ENCODE measurements at places on chromosomes 7 and 10.

DNA sequence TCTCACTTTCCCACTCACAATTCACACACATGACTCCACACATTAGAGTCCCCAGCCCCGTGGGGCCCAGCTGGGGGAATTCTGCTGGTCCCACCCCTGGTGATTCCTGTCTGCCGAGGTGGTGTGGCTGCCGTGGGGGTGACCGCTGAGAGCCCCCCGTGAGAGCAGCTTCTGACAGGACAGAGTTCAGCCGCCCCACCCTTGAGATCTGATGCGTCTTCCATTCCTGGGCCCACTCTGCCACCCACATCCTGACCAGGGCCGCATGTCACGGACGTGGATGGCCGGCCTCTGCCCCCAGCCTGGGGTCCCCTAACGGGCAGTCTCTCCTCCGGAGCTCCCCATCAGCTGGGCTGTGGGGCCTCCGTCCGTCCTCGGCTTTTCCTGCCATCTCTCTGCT, 240.1 kb upstream of the PITRM1 start:
- DNase-seq, result no peak

- peak; percentile 16 for DNase-seq
Measured at GRCh38 chr10:6089334-6090219, 743 bp downstream of the RBM17 start.

DNA sequence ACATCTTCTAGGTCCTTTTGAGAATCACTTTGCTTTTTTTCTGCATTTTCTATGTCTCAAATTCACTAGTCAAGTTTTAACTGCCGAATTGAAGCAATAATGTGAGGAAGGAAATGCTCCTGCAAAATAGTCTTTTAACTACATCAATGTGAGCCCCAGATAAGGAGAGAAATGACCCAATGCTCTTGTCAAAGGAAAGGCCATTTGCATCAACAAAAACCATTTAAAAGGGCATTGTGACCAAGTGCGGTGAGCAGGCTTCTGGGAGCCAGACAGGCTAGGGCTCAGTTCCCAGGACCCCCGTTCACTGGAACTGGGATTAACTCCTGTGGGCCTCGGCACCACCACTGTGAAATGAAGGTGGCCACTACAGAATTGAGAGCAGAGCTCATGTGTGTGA, 127.9 kb upstream of the EEPD1 start:
- no peak for DNase-seq

GRCh38 chr7:158534598-158534997, 53.0 kb downstream of the PTPRN2 start:
- no peak for DNase-seq

DNA sequence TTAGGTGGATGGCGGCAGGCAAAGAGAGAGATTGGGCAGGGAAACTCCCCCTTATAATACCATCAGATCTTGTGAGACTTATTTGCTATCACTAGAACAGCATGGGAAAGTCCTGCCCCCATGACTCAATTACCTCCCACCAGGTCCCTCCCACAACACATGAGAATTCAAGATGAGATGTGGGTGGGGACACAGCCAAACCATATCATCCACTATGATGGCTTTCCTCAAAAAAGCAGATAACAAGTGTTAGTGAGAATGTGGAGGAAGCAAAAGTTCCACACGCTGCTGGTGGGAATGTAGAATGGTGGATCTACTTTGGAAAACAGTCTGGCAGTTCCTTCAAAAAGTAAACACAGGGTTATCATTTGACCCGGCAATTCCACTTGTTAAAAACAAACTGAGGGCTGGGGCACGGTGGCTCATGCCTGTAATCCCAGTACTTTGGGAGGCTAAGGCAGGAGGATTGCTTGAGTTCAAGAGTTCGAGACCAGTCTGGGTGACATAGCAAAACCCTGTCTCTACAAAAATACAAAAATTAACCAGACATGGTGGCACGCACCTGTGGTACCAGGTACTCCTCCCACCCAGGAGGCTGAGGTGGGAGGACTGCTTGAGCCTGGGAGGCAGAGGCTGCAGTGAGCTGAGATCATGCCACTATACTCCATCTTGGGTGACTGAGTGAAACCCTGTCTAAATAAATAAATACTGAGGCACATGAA, 161.4 kb upstream of the EEPD1 start:
- DNase-seq, result no peak

DNA sequence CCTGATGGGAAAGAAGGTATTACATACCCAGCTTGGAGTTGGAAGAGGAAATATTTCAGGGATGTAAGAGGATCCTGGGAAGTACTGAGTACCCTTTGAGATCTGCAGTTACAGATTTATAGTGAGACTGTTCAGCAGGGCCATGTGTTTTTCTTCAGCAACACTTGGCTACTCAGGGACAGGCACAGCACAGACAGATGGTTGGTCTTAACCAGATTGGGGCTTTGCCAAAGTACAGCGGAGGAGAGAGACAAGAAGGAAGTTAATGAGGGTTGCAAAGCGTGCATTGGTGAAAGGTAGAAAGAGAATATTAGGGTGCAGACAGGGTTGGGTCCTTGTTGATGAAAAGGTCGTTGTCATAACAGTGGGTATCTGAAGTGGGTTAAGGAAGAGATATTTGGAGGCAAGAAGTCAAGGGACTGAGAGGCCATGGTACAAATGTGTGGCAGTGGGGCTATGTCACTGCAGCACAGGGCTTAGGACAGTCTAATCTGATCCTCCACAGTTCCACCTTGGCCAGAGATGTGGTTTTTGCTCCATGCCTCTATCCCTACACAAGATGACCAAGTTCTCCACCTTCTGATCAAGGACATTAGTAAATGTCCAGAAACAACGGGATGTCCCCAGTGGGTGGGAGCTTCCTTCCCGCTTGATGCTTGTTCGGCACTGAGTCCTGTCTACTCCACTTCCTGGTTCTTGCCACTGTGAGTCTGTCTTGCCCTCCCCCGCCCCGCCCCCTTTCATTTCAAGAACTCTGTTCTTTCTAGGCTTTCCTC, 18.9 kb upstream of the DNAJC1 start:
- DNase-seq, result peak; percentile 55
